Progenitor cell of endocrine pancreas (in vitro differentiated cells): ENCODE measurements at places on chromosomes 7 and 10. TPM values are rescaled to one million over a fixed set of nuclear protein-coding genes. Genes with fewer than 3 reads are reported as not detected.

GRCh38 chr7:8197994-8198698, 63.8 kb downstream of the ICA1 start:
- H3K36me3 ChIP-seq, result peaks cover 4% of the 10 kb centered on the region
- no peak for DNase-seq
- H3K4me3 ChIP-seq, result no peak overlapping the region
- peaks cover 8% of the 10 kb centered on the region for H3K4me1 ChIP-seq
- no peak overlapping the region for H3K27ac ChIP-seq

DNA sequence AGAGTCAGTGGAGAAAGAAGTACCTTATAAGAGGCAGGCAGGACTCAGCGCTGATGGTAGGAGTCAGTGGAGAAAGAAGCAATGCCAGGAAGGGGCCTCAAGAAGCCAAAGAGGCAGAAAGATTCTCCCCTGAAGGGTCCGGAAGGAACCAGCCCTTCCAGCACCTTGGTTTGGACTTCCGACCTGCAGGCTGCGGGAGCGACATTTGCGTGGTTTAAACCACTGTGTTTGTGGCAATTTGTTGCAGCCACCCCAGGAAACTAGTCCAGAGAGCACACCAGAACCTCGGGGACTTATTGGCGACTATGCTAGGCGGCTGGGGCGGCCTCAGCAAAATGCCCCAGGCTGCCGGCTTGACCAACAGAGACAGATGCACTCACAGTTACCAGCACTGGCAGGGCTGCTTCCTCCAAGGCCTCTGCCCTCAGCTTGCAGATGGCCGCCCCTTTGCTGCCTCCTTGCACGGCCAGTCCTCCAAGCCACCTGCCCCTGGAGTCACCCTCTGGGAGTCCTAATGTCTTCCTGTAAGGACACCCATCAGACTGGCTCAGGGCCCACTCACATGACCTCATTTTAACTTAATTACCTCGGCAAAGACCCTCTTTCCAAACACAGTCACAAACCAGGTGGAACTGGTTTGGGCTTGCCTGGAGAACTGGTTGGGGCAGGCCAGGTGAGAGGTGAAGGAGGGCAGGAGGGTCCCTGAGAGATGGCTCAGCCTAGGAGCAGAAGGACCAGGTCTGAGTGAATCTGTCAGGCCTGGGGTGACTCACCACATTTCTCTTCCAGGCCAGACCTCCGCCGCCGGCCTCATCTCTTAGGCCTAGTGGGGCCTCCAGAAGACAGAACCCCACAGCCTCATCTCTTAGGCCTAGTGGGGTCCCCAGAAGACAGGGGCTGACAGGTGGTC, 26.1 kb downstream of the CALML3 start:
- H3K4me3 ChIP-seq, result no peak overlapping the region
- peaks cover 24% of the 10 kb centered on the region for H3K4me1 ChIP-seq

Gene LLCFC1
- not detected in 2 replicates for total RNA-seq

- no peak for DNase-seq
- H3K27ac ChIP-seq, result no peak overlapping the region
- H3K27me3 ChIP-seq, result peaks cover 46% of the 10 kb centered on the region
These were observed 674 bp downstream of the AMZ1 start for GRCh38 chr7:2688409-2689342.

- H3K36me3 ChIP-seq, result no peaks in the 10 kb centered on the region
- H3K4me3 ChIP-seq, result no peak overlapping the region
- H3K27me3 ChIP-seq, result peaks cover 44% of the 10 kb centered on the region
- H3K27ac ChIP-seq, result no peak overlapping the region
- no peaks in the 10 kb centered on the region for H3K4me1 ChIP-seq
These were observed 42.1 kb upstream of the GPR26 start for GRCh38 chr10:123624086-123624485.

DNA sequence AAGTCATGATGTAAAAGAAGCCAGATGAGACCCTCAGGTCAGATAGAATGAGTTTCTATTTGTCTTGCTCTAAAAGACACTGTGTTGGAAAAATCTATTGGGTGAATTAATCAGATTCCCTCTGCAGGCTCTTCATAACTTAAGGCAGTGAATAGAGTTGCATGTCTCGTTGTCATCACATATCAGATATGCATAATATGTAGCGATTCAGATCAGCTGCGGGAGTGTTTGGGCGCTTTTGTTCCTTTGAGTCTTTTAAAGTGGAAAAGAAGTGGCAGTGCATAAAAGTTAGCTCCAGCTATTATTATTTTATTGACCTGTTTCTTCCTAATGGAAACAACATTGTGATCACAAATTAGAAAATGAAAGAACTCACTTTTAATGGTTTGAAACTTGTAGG, 84.4 kb downstream of the CDK14 start:
- no peak overlapping the region for H3K27ac ChIP-seq
- no peak for DNase-seq
- H3K4me1 ChIP-seq, result peaks cover 36% of the 10 kb centered on the region
- H3K36me3 ChIP-seq, result no peaks in the 10 kb centered on the region
- H3K27me3 ChIP-seq, result no peaks in the 10 kb centered on the region

Gene WIPF3
- 8.9 and 9.5 TPM in 2 replicates for total RNA-seq
